ENCODE measurements at places on chromosomes 2 and 18. TPM values are rescaled to one million over a fixed set of nuclear protein-coding genes. Genes with fewer than 3 reads are reported as not detected.

CASP10 gene
- total RNA-seq = 3.9 TPM

RNU2-63P gene
- under 0.01 TPM for total RNA-seq

CTNNA2 gene
- total RNA-seq = not detected

PLEKHH2 gene
- total RNA-seq = 1.3 TPM

PTPRN gene
- 0.08 TPM for total RNA-seq

IL36B gene
- total RNA-seq = not detected

RNF103 gene
- 9.8 TPM for total RNA-seq

ABCB11 gene
- total RNA-seq = not detected

CABYR gene
- 6.4 TPM for total RNA-seq

SLC5A6 gene
- 49.7 TPM for total RNA-seq

CNTNAP5 gene
- total RNA-seq = not detected

G6PC2 gene
- not detected for total RNA-seq

YPEL5 gene
- total RNA-seq = 62.3 TPM

ESPNL gene
- total RNA-seq = 0.30 TPM

ST6GAL2 gene
- total RNA-seq = 0.08 TPM

RND3 gene
- total RNA-seq = 38.7 TPM

TMEM182 gene
- total RNA-seq = 3.3 TPM

UPP2 gene
- total RNA-seq = not detected

CDCA7 gene
- total RNA-seq = 27.8 TPM

COLEC12 gene
- total RNA-seq = 0.38 TPM

EVA1A gene
- total RNA-seq = 33.5 TPM

ANKRD29 gene
- total RNA-seq = 8.5 TPM

TUBB8B gene
- not detected for total RNA-seq

TMEM87B gene
- 21.6 TPM for total RNA-seq

INPP1 gene
- 15.3 TPM for total RNA-seq

TMEM198 gene
- total RNA-seq = 0.47 TPM

GRB14 gene
- total RNA-seq = 15.4 TPM

FER1L5 gene
- 0.34 TPM for total RNA-seq

GALM gene
- 0.16 TPM for total RNA-seq

C18orf54 gene
- 4.5 TPM for total RNA-seq

SERPINB3 gene
- 9.4 TPM for total RNA-seq

DSG1 gene
- 0.38 TPM for total RNA-seq

AP1S3 gene
- total RNA-seq = 19.0 TPM

DLGAP1 gene
- total RNA-seq = not detected

PJVK gene
- 0.53 TPM for total RNA-seq

DOK1 gene
- 3.7 TPM for total RNA-seq

ECEL1 gene
- not detected for total RNA-seq

C1QL2 gene
- total RNA-seq = not detected

MGAT5 gene
- 21.6 TPM for total RNA-seq

SERPINB2 gene
- 59.3 TPM for total RNA-seq

ABCG8 gene
- total RNA-seq = not detected

RBM44 gene
- not detected for total RNA-seq

NAB1 gene
- 32.5 TPM for total RNA-seq

GLI2 gene
- total RNA-seq = 0.39 TPM

ATRAID gene
- total RNA-seq = 171 TPM

INHA gene
- total RNA-seq = not detected

ABCG5 gene
- not detected for total RNA-seq
